ENCODE measurements at places on chromosomes 5 and 9.

GRCh38 chr5:154664869-154665268 lies 90.3 kb upstream of the LARP1 start:
- no peak for DNase-seq

DNA sequence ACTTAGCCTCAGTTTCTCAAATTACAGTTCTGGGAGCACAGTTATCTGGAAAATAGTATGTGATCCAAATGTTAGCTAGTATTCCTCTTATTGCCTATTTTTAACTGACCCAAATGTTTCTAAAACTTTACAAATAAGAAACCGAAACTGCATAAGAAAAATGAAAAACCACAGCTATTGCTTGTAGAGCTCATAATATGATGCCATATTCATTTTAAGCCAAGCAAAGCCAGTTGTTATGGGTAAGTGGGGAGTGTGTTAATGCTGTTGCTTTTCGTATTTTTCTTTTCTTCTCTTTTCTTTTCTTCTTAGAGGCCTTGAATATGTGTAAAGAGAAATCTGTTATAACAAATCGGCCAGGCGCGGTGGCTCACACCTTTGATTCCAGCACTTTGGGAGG lies 447.4 kb upstream of the TUSC1 start:
- DNase-seq = no peak

- DNase-seq = no peak
These were observed 142.4 kb downstream of the MAPKAP1 start for GRCh38 chr9:125564631-125565030.

DNA sequence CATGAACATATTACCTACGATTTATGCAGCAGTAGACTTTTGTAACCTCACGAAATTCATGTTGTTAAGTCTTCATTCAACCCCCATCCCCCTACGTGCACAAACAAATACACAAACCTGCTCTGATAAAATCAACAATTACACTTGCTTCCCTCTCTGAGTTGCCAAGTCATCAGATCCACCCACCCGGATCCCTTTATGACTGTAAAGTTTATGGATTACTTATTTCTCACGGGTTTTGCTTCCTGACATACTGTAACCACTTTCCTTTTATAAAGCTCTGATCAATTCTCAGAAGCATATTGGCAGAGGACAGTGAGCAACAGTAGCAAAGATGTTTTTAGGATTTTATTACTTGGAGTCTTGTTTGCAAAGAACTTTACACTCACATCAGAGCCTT lies 70.5 kb downstream of the MLLT3 start:
- no peak for DNase-seq

GRCh38 chr5:173907284-173907683 lies 19.1 kb downstream of the CPEB4 start:
- DNase-seq = no peak

- DNase-seq = no peak
These were observed 21.3 kb downstream of the WWC1 start for GRCh38 chr5:168312606-168313295.

DNA sequence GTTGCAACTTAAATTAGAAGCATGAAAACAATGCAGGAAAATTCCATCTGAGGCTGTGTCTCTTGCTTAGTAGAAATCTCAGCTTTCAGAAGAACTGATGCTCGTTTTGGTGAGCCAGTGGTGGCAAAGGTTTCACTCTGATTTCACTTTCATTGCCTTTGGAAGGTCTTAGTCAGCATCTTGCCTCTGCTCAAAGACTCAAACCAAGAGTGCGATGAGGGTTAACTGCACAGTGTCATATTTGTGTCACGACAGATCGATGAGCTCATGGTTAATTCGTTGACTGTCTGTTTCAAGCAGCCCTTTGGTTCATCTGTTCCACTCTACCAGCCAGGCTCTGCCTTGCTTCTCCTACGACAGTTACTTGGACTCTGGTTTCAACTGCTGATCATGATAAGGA lies 331.3 kb upstream of the KIF2A start:
- no peak for DNase-seq

DNA sequence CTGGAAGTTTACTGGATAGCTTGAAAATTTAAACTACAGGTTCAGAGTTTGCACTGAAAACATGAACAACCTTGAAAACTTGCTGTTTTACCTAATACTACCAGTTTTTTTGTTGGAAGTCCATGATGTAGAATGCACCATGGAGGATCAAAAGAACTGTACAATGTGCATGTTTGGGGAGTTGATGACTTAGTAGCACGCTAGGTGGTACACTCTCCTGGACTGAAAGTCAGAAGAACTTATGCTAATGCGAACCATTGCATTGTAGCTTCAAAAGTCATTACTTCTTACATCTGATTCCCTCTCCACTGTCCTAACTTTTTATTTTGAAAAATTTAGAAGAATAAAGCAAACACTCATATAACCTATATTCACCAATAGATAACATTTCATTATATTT lies 211.0 kb downstream of the OSTF1 start:
- no peak for DNase-seq

DNA sequence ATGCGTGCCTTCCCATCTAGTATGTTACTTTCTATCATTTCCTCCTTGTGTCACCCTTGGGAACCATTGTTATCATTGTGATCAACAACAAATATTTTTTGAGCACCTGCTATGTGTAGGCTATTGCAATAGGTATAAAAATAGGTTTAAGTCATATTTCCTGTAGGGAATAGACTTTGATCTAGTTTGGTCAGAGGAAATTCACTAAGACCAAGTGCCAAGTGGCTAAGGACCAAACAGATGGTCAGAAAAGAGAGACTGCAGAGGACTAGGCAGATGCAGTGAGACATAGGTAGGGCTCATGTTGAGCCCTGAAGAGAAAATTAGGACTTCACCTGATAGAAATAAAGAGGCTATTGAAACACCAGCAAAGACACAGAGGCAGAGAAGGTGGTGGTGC lies 430.0 kb upstream of the ADAMTSL1 start:
- DNase-seq = no peak

DNA sequence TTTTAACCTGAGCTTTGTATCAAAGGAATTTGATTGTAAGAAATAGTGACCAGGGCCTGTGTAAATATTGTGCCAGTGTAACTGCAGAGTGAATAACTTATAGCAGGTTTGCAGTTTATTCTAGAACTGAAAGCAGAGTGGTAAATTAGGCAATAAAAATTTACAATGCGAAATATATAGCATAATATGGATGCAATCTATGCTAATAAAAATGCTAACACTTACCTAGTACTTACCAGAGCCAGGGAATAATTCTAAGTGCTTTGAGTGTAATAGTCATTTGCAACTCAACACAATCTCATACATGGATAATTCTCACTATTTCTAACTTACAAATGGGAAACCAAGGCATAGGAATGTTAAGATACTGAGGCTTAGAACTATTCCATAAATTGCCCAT lies 303.4 kb downstream of the ISL1 start:
- DNase-seq = no peak

GRCh38 chr5:119537704-119538103 lies 85.4 kb downstream of the HSD17B4 start:
- DNase-seq = no peak

- DNase-seq = no peak
These were observed 1.4 kb downstream of the STING1 start for GRCh38 chr5:139481122-139481533.

DNA sequence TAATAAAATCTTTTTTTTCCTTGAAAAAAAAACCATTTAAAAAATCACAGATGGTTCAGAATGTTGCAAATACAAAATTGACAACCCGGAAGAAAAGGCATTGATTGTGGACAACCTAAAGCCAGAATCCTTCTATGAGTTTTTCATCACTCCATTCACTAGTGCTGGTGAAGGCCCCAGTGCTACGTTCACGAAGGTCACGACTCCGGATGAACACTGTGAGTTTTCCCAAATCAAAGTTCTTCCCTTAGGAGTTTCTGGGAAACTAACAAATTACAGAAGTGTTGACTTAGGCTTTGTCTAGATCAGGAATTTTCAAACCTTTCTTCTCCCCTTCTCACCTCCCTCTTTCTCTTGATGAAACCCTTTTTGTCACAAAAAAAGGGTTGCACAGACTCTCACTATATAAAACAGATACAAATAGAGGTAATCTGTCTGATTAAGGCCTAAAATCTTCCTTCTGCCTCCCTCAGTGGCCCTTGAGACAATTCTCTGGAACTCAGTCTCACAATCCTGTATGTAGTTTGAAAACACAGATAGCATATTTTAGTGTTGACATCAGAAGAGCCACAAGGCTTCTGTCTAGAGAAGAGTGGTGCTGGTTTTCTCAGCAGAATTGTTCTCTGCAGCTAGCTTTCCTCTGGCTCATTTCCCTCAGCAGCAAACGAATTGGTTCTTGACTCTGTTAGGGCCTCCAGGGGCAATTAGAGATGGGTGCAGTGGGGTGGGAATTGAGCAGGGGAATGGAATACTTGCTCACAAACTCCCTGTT lies 79.5 kb downstream of the OSMR start:
- DNase-seq = no peak

GRCh38 chr5:59536875-59537274 lies 356.7 kb downstream of the PDE4D start:
- DNase-seq = no peak

DNA sequence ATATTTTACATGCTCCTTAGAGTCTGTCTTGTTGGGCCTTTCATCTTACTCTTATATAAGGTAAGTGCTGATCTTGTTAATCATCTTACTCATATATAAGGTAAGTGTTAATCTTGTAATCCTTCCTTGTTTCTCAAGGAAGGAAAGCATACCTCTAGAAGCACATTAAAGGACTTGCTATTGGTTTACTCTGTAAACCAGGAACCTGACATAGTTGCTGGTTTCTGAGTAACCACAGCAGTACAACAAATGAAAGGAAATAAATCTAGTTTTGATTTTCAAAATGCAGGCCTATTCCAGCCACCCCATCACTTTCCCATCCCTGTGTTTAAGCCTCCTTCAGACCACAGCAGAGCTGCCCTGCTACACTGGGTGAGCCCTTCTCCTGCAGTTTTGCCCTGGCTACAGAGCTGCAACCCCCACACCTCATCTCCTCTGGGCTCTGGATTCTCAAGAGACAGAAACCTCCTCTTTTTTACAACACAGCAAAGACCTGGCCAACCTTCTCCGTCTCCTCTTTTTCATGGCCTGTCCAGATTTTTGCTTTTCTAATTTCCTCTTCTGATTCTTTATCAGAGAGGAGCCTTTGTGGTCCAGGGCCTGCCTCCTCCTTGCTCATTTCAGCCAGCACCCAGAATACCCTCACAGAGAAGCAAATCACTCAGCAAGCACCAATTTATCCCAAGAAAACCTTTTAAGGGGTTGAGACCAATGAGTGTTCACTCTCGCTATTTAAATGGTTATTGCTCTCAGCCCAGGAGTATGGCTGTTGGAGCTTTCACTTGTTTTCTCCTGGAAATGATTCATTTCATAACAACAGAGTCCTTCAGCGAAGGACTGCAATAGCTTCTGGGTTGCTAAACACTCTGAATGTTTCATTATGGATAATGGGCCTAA lies 103.2 kb downstream of the FSTL4 start:
- DNase-seq = no peak

All from right lung (tissue), 10 donors.